ENCODE measurements at places on chromosomes 5 and 9.

- no peak for DNase-seq
Observed at GRCh38 chr9:96461336-96461735, 11.4 kb downstream of the HABP4 start.

DNA sequence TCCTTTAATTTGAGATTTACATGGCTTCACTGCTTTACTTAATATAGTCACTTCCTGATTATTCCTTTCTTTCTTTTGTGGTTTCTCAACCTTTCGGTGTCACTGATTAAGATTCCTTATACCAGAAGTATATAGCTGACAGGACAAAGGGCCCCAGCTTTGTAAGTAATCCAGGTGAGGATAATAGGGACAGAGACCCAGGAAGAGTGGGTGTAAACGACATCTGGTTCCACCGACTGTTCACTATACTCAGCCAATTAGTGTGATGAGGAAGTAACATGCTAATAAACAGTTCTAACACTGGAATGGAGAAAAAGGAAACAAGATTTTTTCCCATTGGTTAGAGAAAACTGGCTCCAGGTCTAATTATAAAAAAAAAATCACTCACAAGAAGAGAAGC, 286.3 kb upstream of the EFNA5 start:
- DNase-seq, result no peak

GRCh38 chr9:70832492-70832891, 288.9 kb downstream of the TRPM3 start:
- DNase-seq, result no peak

- DNase-seq, result no peak
Observed at GRCh38 chr9:133470988-133471387, 7.9 kb downstream of the SLC2A6 start.

DNA sequence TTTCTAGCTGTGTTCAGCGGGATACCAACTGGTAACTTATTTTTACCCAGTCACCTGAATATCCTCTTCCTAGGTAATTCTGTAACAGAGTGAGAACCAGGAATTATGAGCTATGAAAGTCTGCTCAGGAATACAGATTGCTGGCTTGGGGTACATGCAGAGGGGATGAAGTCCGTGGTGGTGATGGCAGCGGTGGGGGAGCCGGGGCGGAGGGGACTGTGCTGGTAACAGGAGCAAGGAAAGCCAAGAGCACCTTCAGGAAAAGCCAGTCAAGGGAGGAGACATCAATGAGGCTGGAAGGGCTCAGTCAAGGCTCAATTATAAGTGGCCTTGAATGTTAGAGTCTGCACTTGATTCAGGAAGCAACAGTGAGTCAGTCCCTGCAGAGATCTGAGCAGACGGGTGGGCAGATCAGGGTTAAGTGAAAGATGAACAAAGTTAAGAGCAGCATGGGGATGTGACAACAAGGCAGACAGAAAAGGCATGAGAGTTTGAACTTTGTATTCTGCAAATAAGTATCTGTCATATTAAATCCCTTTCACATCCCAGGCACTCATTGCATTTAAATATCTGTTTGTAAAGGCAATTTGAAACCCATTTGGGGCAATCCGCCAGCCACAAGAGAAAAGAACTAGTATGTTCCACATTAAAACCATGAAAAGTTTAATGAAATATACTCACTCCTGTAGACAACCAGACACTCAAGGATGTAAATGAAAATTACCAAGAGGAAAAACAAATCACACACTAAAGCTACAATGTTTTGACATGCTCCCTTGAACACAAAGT, 101.2 kb downstream of the TTC39B start:
- no peak for DNase-seq

DNA sequence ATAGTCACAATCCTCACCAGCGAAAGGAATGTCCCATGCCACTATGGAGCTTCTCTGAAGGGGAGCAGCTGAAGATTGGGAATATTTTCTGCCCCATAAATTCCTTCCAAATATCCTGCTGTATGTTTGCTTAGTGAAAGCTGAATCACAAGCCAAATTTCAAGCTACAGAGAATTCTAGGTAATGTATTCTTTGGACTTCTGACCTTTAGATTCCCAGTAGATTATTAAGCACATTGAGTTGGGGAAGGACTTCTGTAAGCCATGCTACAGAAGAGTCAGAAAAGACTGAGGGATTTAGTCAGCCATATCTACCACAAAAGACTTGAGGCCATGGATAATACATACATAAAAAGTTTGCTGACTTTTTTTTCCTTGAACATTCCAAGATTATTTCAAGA, 1342.0 kb upstream of the NUDT12 start:
- no peak for DNase-seq

- peak; percentile 8 for DNase-seq
Observed at GRCh38 chr5:61817472-61818326, 485.6 kb downstream of the ZSWIM6 start.

DNA sequence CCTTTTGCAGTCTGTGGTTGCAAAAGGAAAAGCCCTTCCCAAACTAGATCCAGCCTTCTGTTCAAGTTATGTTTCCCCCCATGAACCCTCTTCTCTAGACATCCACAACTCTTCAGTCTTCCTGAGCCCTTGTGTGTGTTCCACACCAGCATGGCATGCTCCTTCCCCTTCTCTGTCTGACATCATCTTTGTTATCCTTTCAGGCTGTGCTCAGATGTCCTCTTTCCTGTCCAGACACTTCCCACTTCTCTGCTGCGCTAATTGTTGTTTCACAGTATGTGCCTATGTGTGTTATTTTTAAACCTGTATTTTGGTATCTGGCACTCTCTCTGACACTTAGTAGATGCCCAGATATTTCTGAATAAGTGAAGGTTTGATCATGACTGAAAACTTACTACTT, 38.2 kb downstream of the FOCAD start:
- DNase-seq, result no peak

GRCh38 chr5:93436083-93436482, 144.9 kb downstream of the NR2F1-AS1 start:
- no peak for DNase-seq

DNA sequence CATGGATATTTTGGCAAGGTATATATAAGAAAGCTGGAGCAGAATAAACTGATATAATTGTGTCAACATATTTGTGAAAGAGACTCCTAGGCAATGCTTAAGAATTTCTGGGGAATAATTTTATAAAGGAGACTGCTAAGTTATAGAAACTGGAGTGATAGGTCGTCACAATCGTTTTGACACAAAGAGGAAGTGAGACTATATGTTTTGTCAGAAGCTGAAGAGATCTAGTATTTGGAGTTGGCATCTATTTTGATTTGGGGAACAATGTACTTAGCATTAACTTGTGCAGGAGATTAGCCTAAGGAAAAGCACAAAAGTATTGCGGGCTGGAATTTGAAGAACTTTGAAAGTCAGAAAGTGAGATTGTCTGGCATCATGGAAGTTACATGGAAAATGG, 582.5 kb downstream of the TAF11L14 start:
- DNase-seq, result no peak

DNA sequence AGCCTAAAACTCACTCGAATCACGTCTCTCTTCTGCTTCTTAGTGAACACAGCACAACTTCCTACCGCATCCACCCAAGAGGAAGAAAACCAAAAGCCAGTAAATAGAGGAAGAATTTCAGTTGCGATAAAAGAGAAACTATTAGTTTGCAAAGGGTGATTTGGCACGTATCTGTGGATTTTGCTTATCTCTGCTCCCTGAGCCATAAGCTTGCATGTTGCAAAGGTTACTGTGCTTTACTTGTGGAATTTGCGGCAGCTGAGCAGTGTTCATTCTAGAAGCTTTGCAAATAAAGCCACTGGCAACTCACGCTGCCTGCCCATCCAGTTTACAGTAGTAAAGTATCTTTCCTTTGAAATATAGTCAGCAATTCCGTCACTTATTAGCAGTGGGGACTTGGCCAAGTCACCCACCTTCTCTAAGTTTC, 149.0 kb upstream of the PCA3 start:
- no peak for DNase-seq

- no peak for DNase-seq
Observed at GRCh38 chr5:111528056-111528455, 15.7 kb upstream of the STARD4 start.

- DNase-seq, result no peak
Observed at GRCh38 chr5:121640298-121640697, 211.4 kb upstream of the FTMT start.

- peak; percentile 7 for DNase-seq
Observed at GRCh38 chr9:116238776-116239340, 85.3 kb downstream of the PAPPA start.

- DNase-seq, result no peak
Observed at GRCh38 chr9:31119890-31120454, 1264.5 kb upstream of the ACO1 start.

DNA sequence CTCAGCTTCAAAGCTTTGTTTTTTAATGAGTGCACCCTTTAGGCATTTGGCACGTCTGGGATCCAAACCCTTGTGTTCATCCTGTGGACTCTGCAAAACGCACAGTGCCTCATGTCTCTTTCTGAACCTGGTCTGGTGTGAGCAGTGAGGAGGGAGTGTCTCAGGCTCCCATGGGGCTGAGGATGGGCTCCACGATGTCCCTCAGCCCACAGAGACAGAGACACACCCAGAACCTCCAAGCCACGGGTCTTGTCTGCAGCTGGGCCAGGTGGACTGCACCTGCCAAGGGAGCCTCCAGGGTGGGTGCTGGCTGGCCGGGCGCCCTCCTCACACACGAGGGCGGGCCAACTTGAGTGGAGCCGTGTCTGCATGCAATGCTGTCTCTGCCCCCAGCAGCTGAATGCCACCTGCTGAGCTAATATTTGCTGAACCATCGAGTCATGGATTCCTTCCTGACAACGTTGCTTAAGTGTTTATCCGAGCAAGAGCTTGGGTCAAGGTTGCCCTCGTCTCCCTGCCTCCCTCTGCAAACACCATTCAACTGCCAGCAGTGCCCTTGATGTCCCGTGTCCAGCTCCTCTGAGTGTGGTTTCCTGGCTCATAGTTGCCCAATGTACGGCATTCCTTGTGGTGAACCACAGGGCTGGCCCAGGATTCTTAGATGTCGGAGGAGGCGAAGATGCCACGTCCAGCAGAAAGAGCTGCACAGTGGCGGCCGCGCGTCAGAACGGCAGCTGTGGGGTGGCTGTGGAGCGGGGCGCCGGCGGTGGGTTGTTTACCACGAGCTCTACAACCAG, 31.4 kb upstream of the LPCAT1 start:
- DNase-seq, result peak; percentile 58

- peak; percentile 92 for DNase-seq
Observed at GRCh38 chr9:133731876-133732638, 6.1 kb downstream of the SARDH start.

DNA sequence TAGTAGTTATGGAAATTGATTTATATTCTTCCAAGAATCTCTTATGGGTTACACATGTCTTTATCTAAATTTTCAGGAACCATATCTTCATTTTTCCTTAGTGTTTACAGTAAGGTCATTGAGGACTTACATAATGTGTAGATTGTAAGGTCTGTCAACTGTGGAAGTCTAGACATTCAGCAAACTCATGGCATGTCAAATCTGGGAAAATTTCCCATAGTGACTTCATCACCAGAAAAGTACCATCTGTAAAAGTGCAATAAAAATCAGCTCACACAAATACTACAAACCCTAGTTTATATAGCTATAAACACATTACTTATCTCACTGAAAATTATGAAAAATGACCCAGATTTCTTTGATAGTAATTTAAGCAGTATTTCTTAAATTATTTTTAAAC, 419.4 kb downstream of the MTRR start:
- DNase-seq, result no peak

GRCh38 chr5:1515921-1516571, 7.7 kb downstream of the LPCAT1 start:
- no peak for DNase-seq

- no peak for DNase-seq
Observed at GRCh38 chr5:10306806-10307205, 896 bp downstream of the CMBL start.

GRCh38 chr9:33868440-33868973, 51.5 kb downstream of the UBE2R2 start:
- DNase-seq, result no peak
